Fibroblast of the conjunctiva (primary cell): ENCODE measurements at places on chromosomes 1 and 21.

DNA sequence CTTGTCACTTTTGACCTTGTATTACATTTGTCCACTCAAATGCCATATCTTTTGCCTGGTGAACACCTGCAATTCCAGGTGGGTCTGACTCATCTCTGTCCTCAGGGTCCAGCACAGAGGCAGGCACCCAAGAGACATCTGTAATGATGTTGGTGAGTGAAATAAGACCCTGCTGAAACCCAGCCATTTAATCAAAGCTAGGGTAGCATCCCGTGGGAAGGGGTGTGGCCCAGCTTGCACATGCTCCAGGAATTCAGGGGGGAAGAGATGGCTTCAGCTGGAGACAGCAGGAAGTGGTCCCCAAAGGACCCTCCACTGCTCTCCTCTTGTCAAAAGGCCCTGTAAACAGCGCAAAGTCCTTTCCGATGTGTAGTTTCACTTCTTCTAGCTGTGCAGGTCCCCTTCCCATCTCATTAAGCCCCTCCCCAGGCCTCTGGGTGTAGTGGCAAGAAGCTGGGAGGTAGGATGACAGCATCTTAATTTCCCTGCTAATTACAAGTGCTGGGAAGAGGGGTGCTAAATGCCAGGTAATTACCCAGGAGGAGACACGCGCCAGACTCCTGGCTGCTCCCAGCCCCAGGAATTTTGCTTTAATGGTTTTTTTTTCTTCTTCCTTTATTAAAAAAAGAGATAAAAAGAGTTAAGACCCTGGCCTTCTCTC, 54.4 kb upstream of the TRABD2B start:
- no peak for DNase-seq

- no peak for DNase-seq
Observed at GRCh38 chr1:17167041-17167785, 37.7 kb upstream of the PADI1 start.

GRCh38 chr1:107707111-107707510, 257.9 kb downstream of the VAV3 start:
- DNase-seq = no peak

- no peak for DNase-seq
Observed at GRCh38 chr1:165456114-165456513, 11.2 kb upstream of the RXRG start.

DNA sequence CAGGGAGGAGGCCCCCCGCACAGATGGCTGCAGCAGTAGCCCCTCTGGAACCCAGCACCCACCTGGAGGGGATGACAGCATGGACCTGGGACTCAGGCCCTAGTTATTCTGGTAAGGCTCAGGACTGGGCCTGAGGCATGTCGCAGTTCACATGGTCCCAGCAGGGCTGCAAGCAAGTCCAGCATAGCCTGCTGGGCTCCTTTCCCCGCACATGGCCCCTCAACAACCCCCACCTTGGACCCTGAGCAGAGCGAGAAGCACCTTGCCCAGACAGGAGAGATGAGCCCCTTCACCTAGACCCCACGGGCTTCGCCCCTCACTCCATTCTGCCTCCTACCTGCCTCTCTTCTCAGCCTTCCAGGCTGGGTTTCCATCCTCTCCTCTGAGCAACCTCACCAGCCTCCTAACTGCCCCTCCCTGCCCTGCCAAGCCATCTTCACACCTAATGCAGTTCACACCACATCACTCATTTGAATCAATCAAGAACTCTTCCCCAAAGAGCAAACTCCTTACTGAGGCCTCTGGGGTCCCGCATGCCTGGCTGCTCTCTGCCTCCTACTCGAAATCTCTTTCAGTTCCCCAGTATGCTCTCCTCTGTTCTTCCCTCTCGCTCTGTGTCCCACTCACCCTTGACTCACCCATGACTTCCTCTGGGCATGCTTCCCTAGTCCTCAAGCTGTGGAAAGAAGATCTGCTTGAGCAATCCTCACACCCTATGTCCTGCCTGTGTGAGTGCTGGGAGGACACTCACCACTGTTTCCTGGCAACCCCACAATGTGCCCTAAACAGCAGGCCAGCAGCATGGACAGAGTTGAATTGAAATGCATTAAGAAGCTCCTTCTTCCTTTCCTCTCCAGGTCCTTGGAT, 9.4 kb upstream of the THEMIS2 start:
- peak; percentile 99 for DNase-seq

GRCh38 chr1:33397125-33397506, 33.8 kb downstream of the PHC2 start:
- no peak for DNase-seq

- peak; percentile 8 for DNase-seq
Observed at GRCh38 chr1:115469703-115470476, 131.8 kb upstream of the NGF start.

DNA sequence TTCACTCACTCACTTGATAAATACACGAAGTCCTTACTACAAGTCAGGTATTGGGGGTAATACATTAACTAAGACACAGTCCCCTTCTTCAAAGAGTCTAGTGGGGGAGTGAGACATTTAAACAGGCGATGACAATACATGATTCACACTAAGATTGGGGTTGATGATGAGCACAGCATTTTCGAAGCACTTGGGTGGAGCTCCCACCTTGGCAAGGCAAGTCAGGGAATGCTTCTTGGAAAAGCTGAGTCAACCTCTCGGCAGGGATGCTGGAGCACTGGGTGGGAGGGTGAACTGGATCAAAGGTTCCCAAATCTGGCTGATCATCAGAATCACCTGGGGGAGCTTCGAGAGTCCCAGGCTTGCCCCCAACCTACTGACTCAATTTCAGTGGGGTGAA, 57.9 kb upstream of the ENAH start:
- DNase-seq = peak; percentile 37

DNA sequence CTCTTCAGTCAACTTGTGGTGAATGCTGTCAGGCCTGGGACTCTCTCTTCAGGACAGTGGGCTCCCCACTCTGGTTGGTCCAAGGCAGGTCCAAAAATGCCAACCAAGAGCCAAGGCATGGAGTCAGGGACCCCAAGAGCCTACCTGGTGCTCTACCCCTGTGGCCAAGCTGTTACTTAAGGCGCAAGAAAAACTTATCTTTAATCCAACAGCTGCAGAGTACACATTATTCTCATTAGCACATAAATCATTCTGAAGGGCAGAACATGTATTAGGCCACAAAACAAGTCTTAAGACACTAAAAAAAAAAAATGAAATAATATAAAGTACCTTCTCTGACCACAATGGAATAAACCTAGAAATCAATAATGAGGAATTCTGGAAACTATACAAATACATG, 65.7 kb downstream of the FAF1 start:
- no peak for DNase-seq

- DNase-seq = no peak
Observed at GRCh38 chr1:3270403-3271245, 183.8 kb upstream of the ARHGEF16 start.

DNA sequence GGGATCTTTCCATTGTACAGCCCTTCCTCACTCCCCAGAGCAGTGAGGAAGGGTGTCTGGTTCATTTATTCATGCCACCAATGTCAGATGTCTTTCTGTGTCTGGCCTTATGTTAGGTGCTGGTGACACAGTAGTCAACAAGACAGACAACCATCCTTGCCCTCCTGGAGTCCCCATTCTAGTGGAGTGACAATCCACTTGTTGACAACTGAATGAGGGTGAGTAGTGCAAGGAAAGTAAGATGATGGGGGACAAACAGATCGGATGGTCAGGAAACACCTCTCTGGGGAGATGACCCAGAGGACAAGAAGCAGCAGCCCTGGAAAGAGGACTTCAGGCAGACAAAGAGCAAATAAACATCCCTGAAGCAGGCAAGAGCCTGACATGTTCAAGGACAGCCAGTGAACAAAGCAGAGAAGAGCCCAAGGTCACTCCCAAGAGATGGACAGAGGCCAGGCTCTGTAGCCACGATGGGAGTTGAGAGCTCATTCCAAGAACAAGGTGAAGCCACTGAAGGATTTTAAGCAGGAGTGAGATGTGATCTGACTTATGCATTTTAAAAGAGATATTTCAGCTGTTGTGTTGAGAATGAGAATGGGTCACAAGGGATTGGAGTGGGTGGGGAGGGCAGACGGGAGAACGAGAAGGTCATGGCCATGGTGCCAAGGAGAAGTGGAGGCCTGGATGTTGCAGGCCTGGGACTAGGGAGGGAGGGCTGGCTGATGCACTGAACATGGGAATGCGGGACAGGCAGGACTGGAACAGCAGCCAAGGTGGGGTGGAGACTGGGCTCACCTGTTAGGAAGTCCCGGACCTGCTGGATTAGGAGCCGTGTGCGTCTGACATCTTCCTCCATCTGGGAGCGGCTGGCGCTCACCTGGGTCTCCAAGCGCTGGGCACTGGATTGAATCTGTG, 30.2 kb downstream of the LAMB3 start:
- DNase-seq = no peak

DNA sequence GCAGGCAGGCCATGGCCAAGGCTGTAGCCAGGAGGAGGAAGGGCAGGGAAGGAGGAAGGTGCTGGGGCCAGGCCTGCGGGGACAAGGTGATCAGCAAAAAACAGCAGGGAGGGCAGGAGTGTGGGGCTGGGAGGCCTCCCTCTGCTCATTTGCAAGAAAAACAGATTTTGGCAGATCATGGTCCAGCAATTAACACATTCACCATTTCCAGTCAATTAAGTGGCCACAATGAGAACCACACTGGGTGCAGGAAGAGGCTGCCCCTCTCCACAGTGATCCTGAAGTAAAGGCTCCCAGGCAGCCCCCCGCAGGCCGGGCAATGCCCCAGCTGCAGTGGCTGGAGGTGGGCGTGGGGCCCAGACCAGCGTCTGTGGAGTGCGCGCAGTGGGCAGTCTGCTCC, 54.6 kb downstream of the DMRTB1 start:
- no peak for DNase-seq

- DNase-seq = no peak
Observed at GRCh38 chr1:47621483-47621882, 183.6 kb downstream of the FOXD2 start.

- DNase-seq = no peak
Observed at GRCh38 chr21:42942244-42942643, 16.8 kb upstream of the ERVH48-1 start.

- no peak for DNase-seq
Observed at GRCh38 chr1:203354246-203354645, 3.3 kb upstream of the FMOD start.

GRCh38 chr1:19511116-19511515, 25.8 kb upstream of the CAPZB start:
- DNase-seq = no peak

DNA sequence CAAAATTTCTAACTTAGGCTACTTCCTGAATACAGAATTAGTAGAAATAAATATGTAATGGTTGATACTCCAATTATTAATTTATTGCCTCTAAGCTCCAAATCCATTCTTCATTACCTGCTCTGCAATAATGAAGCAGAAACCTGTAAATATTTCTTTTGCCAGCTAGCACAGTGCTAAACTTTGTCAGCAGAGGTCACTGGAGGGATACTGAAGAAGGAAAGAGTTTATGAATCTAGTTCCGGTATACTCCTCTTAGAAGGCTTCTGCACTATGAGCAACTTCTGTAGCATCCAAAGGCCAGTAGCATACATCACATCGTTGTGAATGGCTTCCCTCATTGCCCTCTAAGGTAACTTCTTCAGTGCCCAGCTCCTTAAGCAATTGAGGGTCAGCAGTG, 81.0 kb upstream of the LHX8 start:
- DNase-seq = no peak

GRCh38 chr1:36884029-36884701, 150.2 kb downstream of the GRIK3 start:
- DNase-seq = no peak

DNA sequence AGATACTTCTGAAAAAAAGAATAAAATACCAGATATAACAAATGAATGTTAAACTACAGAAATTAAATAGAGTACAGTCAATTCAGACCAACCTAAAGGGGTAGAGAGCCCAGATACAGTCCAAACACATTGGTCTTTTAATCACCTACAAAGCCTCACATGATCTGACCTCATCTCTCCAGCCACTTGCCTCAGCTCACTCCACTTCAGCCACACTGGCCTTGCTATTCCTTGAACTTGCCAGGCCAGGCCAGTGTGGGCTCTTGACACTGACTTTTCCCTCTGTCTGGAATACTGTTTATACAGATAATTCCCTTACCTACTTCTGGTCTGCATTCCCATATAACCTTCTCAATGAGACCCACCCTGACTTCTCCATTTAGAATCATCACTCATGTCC, 17.0 kb upstream of the PPIE start:
- DNase-seq = no peak

DNA sequence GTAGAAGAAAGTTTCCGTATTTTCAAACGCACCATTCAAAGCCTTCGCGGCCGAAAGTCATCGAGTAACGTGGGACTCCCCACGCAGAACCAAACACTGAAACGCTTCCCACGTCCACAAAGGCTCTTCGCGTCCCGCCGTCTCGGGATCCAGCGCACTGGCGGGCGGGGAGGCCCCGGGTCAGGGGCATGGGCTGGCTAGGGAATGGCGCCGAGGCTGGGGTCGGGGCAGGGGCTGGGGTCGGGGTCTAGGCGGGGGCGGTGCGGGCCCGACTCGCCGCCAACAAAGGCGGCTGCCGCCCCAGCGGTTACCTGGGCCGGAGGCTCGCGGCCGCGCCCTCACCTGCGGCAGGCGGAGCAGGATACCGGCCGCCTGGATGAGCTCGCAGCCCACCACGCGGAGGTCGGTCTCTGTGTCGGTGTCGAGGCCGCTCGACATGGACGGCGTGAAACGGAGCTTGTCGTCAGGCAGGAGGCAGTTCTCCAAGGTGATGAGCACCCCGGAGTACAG, 403 bp downstream of the CCNL2 start:
- DNase-seq = no peak

- no peak for DNase-seq
Observed at GRCh38 chr21:45528028-45528705, 14.1 kb downstream of the SLC19A1 start.

DNA sequence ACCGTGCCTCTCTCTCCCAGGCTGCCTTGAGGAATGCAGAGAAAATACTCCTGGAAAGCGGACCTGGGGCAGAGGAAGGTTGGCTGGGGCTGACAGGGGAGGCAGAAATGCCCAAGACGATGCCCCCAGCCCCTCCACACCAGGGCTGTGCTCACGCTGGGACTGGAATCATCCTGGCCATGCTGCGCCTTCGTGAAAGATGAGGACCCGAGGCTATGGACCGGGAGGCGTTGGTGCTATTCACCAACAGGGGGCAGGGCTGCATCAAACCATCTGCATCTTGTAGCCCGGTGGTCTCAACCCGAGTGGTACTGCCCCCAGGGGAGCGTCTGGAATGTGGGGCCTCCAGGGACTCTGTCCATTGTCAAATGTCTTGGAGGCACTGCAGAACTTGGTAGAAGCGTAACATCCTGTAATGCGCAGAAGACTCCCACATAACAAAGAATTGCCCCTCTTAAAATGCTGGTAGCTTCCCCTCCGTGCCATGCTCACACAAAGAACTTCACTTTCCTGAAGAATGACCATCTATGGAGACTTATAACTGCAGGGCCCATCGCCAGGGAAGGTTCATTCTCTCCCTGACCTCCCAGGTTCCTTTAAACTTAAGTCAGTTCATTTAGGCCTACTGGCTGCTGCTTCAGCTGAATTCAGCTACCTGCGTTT, 251.2 kb downstream of the RRAGC start:
- no peak for DNase-seq

GRCh38 chr1:202578001-202578504, 132.2 kb downstream of the SYT2 start:
- no peak for DNase-seq

DNA sequence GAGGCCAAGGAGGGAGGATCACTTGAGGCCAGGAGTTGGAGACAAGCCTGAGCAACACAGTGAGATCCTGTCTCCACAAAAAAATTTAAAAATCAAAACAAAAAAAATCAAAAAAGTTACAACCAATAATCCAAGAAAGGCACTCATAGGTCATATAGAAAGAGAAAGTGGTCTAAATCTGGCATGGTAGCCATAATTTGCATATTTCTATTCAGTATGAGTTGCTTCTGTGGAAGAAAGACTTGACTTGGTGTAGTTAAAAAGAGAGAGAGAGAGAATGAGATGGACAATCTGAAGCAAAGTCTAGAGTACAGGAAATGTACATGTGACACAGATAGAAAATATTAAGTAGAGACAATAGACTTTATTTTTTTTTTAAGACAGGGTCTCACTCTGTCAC, 22.5 kb downstream of the JMJD4 start:
- DNase-seq = no peak
